Stimulated activated CD4-positive, alpha-beta T cell treated with anti-CD3 and anti-CD28 coated beads, Interleukin-1b, Interleukin-23, amount 100 ng/mL, for 1 hour (primary cell): ENCODE measurements at places on chromosomes 6 and 20.

- DNase-seq: no peak
These were observed 691.7 kb upstream of the SLC35B3 start for GRCh38 chr6:9126878-9127560.

DNA sequence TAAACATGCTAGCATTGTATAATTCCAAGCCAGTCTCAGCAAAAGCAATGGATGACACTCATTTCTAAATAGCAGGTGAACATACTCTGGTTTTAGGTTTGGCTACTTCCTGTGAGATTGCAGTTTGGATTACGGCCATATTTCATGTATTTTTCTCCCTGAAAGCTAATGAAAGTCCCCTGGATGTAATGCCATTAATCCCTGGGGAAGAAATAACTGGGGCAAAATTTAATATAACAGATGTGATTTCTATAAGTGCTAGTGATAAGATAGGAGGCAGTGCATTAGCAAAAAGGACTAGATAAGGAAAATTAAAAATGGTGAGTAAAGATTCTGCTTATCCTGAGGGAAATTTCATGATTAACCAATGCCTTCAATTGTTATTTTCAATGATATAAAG, 238.2 kb downstream of the ADGRB3 start:
- DNase-seq: no peak

DNA sequence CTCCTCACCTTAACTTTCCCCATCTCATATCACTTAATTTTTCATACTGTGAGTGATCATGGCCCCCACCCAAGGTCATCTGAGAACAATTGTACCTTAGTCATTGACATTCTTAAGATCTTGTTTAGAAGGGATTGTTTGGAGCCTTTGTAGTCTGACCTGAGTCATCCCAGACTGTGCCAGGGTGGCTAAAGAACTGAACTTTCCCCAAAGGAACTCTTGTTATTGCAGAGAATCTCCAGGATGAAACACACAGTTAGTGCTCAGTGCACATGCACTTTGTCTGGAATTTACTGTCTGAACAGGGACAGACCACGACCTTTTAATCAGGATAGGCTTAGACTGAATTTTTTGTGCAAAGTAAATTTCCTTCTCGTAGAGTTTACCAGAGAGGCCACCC, 112.6 kb upstream of the CCN2 start:
- DNase-seq: no peak

GRCh38 chr6:22925304-22925835, 356.0 kb downstream of the HDGFL1 start:
- no peak for DNase-seq

- no peak for DNase-seq
These were observed 145.3 kb upstream of the STXBP5 start for GRCh38 chr6:147058786-147059385.

DNA sequence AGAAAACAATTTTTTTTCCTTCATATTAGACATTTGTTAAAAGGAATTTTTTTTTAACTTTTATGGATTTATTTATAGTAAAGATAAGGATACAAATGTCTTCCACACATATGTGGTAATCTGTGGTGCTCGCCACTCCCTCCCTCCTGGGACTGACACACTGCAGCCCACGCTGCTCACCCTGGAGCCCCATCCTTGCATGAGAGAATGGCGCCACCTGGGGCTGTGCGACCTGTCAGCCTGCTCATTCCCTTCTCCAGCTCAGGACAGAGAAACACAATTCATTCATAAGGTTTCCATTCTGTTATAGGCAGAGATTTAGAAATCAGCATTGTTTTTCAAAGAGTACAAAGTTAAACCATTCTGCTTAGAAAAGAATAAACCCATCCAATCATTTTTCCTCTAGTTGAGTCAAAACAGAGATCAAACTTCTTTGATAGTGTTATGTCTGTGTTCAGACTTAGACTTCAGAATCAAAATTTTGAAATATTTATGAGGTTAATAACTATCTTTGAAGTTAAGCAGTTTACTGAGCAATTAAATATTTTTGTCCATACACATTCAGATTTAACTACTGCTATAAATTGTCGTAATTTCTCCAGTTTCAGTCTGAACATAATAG, 42.8 kb upstream of the DYNLRB1 start:
- no peak for DNase-seq

DNA sequence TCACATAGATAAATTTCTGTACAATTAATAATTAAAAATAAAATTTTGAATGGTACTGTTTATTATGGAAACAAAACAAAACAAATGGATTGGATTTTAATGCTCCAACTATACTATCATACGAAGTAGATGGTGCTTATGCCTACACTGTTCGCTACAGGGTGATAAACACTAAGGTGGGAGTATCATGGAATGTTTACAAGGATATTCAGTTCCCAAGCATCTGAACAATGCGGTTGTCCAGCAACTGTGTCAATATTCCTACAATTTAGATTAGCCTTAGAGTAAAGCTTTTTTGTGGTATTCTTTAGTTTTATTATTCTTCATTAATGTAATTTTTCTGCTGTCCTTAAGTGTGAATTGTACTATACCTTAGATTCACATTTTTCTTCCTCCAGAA, 105.1 kb downstream of the MMS22L start:
- DNase-seq: no peak

- DNase-seq: no peak
These were observed 1007.9 kb upstream of the CITED2 start for GRCh38 chr6:140382355-140382754.

DNA sequence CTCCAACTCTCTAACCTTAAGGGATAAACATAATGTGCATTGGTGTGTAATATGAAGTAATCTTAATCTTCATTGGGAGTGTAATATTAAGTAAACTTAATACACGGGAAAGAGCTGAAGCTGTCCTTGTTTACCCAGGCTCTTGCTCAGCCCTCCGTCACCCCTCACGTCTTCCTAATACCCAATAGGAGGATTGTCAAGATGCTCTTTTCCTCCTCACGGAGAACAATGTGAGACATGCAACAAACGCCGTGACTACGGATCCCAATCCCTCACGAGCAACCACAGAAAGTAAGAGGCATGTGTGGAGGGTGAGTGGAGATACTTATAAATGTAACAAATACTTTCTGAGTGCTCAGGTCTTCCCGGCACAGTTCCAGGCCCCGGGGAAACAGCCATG, 11.0 kb downstream of the KIF16B start:
- no peak for DNase-seq

- DNase-seq: no peak
These were observed 598.4 kb upstream of the ZNF337 start for GRCh38 chr20:26295006-26295405.

GRCh38 chr20:1900321-1900801, 5.2 kb downstream of the SIRPA start:
- DNase-seq: no peak

- DNase-seq: no peak
These were observed 23.7 kb downstream of the SERPINB1 start for GRCh38 chr6:2817903-2818443.

GRCh38 chr6:132811276-132811675, 3.1 kb upstream of the RPS12 start:
- no peak for DNase-seq

DNA sequence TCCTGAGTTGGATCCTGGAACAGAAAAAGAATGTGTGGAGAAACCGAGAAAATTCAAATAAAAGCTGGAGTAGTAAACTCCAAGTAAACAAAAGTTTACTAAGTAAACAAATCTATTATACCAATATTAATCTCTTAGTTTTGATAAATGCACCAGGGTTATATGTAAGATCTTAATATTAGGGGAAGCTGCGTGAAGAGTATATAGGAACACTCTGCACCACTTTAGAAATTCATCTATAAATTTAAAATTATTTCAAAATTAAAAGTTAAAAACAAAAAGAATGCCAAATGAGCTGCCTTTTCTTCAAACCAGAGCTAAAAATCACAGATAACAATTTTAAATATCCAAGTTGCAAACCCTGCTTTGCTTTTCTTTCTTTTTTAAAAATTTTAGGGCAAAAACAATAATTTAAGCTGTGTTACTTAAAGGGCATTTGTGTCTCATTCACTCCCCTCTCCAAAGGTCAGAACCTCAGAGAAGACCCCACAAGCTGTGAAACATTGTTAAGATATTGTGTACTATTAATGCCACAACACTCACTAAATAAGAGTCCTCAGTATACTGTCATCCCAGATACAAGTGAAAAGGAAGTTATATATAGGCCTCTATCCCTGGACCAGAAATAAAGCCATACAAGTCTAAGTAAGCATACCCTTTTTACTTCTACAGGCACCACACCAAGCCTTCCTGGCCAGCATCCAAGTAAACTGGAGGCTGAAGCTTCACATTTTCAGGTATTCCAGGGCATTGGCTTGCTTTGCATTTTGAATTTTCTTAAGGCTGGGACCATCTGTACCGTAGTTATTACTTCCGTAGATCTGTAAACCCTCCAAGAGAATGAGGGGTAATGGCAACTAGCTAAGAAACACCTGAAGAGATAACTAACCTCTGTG, 7.0 kb downstream of the DNAAF9 start:
- no peak for DNase-seq

GRCh38 chr6:170504479-170504878, 48.6 kb downstream of the PSMB1 start:
- DNase-seq: no peak

- no peak for DNase-seq
These were observed 100.2 kb upstream of the ARMC2 start for GRCh38 chr6:108748055-108748454.

GRCh38 chr6:14025160-14025559, 92.4 kb upstream of the CD83 start:
- DNase-seq: no peak

GRCh38 chr20:49320460-49320859, 42.6 kb upstream of the ZNFX1 start:
- no peak for DNase-seq

DNA sequence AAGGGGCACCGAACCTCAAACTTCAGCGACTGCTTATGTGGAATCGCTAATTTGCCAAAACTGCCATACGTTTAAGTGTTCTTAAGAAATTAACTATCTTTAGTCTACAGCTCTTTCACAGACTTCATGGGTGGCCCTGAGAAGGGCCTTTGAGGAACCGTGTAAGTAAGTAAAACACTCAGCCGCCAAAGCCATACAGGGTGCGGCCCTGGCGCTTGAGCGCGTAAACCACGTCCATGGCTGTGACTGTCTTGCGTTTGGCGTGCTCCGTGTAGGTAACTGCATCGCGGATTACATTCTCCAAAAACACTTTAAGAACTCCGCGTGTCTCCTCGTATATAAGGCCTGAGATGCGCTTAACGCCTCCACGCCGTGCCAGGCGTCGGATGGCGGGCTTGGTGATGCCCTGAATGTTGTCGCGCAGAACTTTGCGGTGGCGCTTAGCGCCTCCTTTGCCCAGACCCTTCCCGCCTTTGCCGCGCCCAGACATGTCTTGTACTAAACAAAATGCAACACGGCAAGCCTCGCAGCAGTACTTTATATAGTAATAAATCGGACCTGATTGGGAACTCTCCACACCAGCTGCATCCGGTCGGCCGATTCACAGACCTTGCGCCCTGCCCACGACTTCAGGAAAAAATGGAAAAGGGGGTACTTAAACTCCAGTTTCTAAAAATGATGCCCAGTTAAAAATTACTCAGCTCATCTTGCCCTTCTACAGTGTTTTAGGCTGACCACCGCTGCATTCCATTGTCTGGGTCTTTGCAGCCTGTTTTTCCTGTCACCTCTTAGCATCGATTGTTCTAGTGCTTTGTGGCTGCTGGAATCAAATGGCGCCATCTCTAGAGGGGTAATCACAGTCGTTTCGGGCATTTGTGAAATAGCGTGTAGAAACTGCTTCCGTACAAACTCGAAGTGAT, 38.9 kb downstream of the OR2B2 start:
- no peak for DNase-seq

DNA sequence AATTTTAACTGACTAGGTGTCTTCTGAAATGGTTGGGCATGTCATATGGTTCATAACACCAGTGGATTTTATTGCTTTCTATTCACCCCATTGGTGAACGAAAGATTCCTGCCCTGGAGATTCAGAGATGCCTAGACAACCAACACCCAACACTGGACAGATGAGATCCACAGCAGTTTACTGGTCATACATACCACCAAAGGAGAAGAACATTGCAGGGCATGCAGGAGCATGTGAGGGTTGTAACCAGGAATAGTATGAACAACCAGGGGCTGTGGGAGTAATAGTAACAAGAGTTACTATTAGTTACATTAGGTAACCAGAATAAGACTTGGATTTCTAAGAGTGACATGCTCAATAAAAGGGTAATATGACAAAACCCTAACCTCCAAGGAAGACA, 77.8 kb upstream of the FABP7 start:
- DNase-seq: no peak

- DNase-seq: no peak
These were observed 132.0 kb downstream of the CDK19 start for GRCh38 chr6:110683241-110683640.
